Activated naive CD4-positive, alpha-beta T cell treated with anti-CD3 and anti-CD28 coated beads for 36 hours (primary cell): ENCODE measurements at places on chromosomes 1 and 21.

GRCh38 chr21:36790616-36791015, 91.7 kb downstream of the SIM2 start:
- DNase-seq, result no peak

GRCh38 chr21:38460171-38460742, 38.0 kb downstream of the ERG start:
- no peak for DNase-seq

DNA sequence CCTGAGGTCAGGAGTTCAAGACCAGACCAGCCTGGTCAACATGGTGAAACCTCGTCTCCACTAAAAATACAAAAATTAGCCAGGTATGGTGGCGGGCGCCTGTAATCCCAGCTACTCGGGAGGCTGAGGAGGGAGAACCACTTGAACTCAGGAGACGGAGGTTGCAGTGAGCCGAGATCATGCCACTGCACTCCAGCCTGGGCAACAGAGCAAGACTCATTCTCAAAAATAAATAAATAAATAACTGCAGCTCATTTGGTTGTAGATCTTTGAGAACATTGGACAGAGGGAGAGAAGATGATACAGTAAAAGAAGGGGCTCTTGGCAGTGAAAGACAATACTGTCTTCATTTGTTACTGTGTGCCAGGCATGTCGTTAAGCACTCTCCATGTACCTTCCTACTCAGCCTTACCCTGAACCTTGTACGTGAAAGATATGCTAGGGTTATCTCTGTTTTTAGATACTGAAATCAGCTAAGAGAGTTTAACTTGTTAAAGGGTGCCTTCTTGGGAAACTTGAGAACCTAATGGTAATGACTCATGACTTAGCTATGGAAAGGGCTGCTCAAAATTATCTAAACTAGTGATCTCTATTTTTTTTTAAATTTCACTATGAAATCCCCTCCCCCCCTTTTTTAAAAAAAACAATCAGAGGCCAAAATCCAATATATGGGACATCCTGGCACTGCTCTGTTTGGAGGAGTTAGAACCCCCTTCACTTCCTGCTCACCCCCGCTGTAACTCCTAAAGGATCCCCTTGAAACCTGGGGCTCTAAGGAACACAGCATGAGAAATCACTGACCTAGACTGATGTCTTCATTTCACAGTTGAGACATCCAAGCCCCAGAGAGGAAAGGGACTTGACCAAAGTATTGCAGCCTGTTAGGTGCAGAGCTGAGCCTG, 6.8 kb upstream of the KPNA6 start:
- no peak for DNase-seq

GRCh38 chr1:178160736-178161475, 67.0 kb downstream of the RASAL2 start:
- no peak for DNase-seq

DNA sequence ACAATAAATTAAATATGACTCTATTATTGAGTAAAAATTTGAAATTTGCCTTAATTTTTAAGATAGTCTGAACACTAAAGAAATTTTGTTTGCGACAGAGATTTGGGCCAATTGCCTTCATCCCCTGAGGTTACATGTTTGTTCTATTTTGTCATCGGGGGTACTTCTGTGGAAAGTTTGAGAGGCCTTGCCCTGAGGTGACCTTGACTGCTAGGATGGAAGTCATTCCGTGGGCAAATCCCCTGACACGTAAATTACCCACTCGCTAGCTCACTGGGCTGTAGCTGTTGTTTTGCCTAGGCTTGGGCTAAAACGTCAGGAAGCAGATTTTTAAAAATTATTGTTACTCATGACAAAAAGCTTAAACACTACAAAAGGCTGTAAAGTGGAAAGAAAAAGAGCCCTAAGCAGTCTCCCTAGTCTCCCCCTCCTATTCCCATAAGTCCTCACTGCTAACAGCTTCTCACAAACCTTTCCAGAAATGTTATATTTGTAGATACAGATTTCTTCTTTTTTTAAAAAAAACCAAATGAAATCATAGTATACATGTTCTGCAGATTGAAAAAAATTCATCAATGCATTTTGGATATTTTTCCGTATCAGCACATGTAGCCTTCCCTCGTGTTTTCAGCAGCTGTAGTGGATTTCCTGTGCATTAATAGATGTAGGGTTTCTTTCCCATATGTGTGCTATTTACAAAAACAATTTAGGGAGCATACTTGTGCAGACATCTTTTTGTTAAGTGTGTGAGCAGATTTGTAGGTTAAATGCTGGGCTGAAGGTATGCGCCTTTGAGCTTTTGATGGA, 142.7 kb downstream of the MRPS6 start:
- no peak for DNase-seq

DNA sequence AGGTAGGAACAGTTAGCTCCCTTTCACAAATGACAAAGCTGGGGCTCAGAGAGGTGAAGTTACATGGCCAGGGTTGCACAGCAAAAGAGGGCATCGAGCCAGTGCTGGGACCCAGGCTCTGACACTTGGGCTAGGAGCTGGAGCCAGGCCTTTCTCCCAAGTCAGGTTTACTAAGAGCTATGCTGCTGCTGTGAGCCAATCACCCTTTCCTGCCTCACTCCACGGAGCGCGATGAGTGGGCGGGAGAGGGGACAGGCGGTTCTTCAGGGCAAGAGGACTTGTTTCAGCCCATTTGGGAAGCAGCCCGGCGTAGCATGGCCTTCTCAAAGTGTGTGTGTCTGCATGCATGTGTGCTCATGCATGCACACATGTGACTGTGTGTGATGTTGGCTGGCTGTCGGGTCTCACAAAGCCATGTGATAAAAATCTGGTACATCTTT, 10.6 kb downstream of the ID3 start:
- DNase-seq, result no peak

DNA sequence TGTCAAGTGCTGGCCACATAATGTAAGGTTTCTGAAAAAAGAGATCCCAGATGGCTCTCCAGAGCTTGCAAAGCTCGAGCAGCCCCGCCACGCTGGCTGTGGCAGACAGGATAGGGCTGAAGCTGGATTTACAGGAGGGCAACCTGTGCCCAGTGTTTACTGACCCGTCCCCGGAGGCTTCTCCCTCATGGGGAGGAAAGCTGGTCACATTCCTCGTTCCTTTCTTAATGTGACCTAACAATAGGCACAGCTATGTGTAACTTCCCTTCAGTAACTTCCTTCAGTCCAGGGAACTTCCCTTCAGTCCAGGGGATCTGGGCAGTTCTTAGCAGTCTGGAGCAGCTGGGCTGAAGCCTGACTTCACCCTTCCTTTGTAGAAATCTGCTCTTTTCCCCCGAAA, 7.7 kb downstream of the SLFNL1 start:
- no peak for DNase-seq
